Left renal pelvis (tissue), 4 donors: ENCODE measurements at places on chromosomes 1 and 21. TPM values are rescaled to one million over a fixed set of nuclear protein-coding genes. Genes with fewer than 3 reads are reported as not detected.

DNM3 gene
- polyA plus RNA-seq, result 3.8 TPM

TDRD5 gene
- polyA plus RNA-seq, result 0.40 TPM

YY1AP1 gene
- polyA plus RNA-seq, result 77.7 TPM

S1PR1 gene
- polyA plus RNA-seq, result 25.4 TPM

SARS1 gene
- polyA plus RNA-seq, result 149 TPM

SSU72 gene
- polyA plus RNA-seq, result 93.4 TPM

IFNLR1 gene
- polyA plus RNA-seq, result 4.2 TPM

DNA sequence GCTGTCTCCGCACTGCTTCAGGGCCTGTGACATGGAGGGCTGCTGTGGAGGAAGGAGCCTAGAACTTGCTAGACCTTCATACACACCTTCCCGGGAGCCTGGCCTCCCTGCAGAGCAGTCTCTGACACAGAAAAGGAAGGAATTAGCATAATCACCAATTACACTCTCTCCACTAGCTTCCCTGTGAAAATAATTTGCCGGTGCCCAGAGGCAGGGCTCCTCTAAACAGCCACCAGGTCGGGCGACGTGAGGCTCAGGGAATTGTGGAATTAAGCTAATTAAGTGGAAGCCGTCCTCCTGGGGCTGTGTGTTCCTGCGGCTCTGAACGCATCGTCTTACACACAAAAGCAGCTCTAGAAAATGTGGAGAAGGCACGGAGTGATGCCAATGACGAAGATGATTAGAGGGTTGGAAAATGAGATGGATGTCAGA is 82.6 kb downstream of the NENF start:
- no peak for DNase-seq

DNA sequence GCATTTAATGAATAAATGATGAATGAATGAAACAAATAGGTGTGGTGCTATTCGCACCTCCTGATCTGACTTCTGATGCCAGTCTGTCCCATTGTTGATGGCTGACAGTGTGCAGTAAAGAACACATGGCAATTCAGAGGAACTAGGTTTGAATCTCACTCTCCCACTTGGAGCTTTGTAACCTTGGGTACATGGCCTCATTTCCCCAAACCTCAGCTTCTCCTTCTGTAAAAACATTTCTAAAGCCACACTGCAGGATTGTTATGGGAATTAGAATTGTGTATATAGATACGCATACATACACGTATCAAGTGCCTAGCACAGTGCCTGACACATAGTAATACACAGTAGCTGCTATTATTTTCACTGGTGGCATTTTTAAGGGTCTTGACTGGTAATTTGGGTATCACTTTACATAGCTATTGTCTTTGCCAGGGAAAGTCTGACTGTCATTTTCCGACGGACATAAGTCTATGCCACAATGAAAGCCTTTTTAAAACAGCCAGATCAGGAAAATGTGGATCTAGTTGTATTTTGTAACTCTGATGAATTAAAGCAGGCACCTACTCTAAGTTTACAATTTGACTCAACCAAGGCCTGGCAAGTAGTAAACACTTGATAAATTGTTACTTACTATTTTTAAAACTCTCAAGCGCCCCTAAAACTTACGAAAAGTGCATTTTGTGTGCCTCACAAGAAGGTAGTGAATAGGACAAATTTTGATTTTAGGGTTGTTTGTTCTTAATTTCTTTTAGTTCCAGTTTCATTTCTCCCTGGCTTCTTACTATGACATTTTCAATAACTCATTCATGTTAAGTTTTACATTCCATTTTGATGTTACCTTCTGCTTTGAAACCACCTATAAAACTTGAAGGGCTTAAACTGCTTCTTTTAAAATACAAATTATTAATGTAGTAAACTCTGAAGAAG is 164.4 kb downstream of the SDCCAG8 start:
- no peak for DNase-seq

GRCh38 chr1:44270686-44271628 is 57.7 kb downstream of the DMAP1 start:
- DNase-seq, result no peak

- no peak for DNase-seq
Observed at GRCh38 chr1:94413311-94413710, 4.9 kb upstream of the ABCD3 start.

GRCh38 chr1:66725885-66726665 is 26.2 kb upstream of the DYNLT5 start:
- DNase-seq, result peak; percentile 39

DNA sequence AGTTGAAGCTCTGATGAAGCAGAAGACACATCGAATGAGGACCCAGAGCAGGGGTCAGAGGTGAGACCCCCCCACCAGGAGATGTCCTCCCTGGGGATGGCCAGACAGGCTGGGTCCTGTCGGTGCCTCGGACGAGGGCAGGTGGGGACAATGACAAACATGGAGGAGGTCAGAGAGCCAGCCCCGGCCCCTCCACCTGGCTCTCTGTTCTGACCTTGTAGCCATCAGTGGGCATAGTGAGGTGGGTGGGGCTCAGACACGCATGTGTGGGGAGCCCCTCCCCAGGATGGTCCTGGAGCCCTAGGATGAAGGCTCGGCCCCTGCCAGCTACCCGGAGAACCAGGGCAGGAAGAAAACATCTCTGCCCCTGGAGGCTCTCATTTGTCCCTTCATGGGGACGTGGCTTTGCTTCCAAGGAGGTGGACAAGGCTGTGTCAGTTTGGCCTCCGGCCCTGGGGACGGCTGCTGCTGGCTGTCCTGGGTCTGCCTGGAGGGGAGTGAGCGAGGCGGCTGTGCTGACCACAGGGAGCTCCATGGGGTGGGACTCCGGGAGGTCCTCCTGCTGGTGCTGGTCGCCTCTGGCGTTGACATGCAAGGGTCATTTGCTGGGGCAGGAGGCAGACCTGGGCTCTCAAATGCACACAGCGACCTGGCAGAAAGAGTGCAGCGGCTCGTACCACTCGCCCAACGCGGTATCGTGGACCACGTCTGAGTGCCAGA is 2.6 kb downstream of the KRTAP10-6 start:
- no peak for DNase-seq

GRCh38 chr1:213281640-213282301 is 230.7 kb downstream of the RPS6KC1 start:
- no peak for DNase-seq

DNA sequence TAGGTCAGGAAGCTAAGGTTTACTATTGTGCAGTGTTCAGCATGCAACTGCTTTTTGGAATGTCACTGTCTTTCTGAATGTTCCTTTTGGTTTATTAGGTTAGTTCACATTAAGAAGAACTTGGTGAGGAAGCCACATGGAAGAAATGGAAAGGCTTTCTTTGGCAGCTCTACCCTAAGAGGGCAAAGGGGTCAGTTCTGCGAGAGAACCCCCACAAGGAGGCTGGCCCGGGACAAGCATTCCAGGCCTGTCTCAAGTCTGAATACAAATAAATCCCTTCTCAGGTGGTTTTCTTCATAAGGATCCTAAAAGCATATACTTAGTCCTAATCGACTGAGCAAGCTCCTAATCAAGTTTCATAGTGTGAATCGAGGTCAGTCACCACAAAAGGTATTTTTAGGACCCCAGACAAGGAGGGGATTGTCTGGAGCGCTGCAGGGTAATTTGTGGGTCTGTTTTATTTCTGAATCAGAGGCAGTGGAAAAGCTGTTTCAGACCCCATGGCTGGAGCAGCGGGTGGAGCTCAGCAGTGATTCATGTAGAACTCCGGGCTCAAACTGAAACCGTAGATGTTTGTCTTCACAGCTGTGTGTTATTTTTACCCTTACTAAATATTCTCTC is 63.3 kb downstream of the ERG start:
- no peak for DNase-seq

GRCh38 chr1:45685308-45686014 is 872 bp downstream of the GPBP1L1 start:
- DNase-seq, result peak; percentile 21

GRCh38 chr1:175527773-175528172 is 215.6 kb downstream of the TNR start:
- no peak for DNase-seq

DNA sequence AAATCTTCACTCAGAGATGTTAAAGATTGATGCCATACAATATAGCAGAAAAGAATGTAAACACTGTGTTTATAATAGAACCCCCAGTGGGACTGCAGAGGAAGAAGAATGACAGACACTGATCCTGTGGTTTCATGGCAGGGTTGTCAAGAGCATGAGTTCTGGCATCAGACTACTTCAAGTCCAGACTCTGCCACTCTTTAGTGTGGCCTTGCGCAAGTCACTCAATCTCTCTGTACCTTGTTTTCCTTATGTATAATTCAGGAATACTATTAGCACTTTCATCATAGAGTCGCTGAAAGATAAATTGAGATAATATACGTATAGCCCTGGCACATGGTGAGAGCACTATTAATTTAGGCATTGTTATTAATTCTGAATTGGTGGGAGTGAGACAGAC is 38.5 kb upstream of the BCL9 start:
- DNase-seq, result no peak

DNA sequence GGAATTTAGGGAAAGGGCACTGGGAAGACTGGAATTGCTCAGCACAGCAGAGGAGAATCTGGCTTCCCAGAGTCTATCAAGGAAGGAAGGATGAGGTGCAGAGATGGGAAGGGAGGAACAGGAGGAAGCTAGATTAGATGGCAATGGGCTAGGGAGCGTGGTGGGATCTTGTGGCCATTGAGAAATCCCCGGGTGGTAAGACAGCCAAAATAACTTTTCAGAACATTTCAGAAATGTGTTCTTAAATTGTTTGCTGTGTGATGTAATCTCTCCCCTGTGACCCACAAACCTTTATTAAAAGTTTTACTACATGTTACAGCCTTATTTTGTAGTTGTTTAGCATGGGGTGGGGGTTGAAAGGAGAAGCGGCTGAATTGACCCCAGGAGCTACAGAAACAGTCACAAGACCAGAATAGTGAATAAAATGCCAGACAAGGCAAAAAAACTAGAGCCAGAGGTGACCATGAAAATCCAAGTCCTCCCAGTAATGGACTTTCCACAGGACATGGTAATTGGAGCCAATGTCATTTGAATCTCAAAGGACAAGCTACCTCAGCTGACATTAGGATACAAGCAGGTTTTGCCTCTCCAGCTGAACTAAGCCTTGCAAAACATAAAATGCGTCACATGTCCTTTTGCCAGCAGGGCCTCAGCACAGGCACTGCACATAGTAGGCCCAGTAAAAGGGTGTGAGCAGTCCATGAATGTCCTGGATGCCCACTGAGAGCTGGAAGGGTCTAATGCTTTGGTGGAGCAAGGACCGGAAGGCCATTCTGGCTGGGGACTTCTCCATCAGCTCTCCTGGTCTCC is 980 bp upstream of the AHCYL1 start:
- DNase-seq, result no peak

DNA sequence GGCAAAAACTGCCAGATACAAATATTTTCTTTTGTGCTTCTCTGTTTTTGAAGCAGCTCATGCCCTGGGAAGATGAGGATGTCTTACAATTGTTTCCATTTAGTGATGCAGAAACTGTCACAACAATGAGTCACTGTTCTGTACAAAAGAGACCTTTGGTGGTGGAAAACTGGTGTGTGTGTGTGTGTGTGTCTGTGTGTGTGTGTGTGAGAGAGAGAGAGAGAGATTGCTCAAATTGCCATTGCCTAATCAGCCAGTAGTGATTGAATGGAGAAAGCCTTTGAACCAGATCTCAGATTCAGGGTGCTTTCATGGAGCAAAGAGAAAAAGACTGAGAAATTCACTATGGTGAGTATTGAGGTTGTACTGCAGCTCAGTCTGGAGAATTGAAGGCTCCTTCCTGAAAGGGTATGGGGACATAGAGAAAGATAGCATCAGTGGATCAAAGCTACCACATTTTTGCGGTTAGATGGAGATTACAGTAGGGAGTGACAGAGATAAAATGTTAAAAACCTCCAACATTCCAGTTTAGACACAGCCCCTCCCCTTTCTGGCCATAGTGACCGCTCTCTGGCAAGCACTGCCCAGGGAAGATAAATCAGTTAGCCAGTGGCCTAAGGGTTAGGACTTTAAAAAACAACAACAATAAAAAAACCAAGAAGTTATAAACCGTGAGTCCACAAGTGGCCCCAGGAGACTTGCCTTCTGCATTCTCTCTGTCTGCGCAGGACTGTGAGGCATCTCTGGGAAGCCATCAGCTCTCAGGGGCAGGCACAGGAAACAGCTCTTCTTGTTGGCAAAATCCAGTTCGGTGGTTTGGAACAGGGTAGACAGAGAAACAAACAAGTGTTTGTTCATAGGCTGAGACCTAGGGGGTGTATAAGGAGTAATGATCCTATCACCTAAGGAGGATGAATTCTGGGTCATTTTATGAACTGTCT is 406.5 kb downstream of the DUSP10 start:
- DNase-seq, result no peak

DNA sequence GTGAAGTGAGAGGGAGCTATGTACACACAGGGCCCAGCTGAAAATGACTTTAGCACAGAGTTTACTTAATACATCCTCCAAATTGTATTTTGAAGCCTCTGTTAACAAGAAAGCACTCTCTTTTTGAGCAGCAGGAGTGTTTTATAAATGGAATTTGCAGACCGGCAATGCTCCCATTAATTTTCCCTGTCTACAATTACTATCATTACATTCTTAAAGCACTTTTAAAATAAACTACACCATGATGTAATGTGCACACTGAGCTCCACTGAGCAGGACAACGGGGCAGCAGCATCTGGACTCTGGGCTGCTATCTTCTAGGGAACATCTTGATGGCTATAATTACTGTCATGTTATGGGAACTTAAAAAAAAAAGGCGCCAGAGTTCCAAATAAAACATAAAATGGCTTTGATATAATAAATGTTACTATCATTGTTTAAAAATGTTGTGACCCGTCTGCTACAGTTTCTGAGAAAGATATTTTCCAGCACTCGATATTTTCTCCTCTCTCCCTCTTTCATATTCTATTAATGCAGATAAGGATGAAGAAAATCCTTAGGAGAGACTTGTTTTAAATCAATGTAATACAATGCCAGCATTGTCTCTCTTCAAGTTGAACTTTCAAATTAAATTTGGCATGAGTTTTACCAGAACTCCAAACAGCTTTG is 150.9 kb downstream of the HLX start:
- no peak for DNase-seq

- no peak for DNase-seq
Observed at GRCh38 chr1:239757716-239758115, 334.0 kb upstream of the FMN2 start.

DNA sequence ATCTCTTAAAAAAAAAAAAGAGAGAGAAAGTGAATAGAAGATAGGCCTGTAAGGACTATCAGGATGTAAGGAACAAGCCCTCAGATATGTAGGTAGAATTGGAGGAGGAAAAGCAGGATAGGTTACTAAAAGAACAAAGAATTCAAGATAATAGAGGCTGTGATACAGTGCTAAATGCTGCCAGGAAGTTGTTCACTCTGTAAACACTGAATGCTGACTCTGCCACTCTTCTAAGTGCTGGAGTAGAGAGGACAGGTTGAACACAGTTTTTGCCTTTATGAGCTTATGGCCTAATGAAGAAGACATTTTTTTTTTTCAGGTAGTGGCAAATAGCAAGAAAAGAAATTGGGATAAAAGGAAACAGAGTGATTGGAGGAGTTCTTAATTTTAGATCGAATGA is 90.6 kb upstream of the ZNF678 start:
- no peak for DNase-seq

DNA sequence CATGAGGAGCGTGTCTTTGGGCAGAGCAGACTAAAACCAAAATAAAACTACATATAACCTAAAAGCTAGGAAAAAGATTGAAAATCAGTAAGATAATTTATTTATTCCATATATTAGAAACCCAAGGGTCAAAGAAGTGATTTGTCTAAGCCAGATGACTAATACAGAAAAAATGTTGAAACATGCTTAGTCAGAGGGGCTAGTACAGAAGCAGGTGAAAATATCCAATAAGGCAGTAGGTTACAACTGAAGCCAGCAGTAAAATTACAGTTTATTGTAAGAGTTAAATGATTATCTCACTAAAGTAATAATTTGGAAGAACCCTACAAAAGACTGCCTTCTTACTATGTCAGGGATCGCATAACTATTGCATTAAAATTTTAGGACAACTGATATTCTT is 1190.9 kb upstream of the PRMT6 start:
- no peak for DNase-seq
